ENCODE measurements at places on chromosomes 1 and 21.

DNA sequence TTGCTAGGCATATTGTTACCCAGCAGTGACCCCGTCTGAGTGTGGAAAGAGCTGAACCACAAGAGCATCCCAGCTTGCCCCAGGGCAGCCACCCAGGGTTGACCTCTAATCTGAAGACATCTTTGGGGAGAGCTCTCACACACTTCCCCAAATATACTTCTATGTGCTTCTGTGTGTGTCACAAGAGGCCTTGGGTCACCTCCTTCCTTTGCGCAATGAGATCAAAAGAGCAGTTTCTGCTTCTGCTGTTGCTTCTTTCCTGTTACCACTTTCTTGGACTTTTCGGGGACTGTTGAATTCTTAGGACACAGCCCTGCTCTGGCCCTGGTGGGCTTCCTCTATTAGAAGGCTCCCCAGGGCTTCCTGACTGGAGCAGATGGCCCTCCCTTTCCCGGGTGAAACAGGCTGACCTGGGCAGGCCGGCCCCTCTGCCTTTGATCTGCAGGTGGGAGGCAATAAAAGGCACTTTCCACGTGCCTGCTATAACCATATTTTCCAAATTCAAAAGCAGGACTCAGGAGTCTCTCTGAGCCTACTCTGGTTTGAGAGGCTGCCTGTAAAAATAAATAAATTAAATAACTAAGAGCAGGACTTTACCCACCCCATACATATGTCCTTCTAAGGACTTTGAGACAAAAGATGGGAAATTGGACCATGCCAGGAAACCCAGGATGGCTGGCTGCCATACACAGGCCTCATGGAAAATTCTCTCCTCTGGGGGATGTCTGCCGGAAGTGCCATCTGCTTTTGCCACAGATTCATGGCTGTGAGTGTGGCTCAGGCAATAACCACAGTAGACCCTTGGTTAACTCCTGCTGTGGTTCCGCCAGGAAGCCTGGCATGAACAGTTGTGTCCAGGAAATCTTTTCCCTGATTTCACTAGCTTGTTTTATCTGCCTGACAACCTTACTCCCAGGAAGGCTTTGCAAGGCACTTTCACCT lies 28.3 kb upstream of the RCSD1 start:
- DNase-seq, result no peak

DNA sequence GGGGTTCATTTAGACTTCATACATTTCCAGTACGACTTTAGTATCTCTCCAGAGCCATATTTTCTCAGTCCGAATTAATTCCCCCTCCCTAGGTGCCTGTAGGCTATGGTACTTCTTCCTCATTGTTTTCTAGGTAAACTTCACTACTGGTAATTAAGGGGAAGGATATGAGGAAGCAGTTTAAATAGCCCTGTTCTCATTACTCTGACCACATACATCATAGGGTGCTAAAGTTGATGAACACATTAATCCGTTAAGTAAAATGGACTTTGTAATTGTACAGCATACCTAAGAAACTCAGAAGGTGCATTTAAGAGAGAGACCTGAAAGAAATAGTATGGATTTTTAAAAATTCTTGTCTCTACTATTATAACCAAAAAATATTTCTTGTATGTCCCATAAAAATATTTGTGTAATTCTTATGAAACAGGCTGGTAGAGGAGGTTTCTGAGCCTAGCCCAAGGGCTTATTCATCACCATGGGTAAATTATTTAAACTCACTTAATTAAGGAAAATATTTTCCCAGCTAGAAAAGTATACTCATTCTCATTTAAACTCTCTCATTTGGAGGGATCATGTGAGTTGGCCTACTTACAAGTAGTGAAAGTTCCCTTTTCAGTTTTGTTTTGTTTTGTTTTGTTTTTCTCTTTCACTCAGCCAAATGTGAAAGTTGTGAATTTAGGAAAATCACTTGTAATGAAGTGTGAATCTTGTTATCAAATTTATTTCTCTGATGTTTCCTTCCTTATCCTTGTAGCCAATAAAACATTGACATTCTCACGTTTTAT lies 2.0 kb downstream of the PRMT6 start:
- DNase-seq, result no peak

DNA sequence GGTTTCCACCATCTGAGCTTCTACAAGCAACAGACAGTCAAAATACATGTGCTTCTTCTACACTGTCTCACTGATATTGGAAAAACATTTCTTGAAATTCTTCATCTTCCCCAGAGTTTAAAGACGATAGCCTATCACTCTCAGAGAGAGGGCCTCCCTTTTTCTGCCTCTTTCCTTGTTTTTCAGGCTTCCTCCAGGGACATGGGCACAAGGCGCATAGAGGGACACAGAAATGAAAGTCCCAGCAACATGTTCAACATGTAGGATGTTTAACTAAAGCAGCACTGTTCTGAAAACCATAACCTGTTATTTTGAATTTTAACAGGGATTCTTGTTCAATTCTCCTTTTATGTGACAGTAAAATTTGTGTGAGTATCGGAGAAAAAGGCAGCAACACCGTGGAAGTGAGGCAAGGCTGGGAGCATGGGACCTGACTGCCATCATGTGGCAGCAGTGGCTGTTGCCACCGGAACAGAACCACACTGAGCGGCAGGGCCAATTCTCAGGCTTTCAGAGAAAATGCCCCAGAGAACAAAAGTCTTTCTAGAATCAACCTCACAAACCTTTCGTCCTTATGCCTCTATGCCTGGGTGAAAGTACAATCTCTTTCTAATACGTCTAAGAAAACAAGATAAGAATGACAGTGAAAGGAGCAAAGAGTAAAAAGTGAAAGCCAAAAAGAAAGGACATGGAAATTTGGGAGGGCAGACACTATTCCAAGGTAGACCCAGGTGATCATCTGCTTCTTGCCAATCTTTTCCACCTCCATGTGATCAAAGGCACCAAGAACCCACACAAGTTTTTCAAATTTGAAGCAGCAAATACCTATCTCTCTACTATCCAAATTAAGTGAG lies 54.5 kb downstream of the PCNX2 start:
- DNase-seq, result no peak

DNA sequence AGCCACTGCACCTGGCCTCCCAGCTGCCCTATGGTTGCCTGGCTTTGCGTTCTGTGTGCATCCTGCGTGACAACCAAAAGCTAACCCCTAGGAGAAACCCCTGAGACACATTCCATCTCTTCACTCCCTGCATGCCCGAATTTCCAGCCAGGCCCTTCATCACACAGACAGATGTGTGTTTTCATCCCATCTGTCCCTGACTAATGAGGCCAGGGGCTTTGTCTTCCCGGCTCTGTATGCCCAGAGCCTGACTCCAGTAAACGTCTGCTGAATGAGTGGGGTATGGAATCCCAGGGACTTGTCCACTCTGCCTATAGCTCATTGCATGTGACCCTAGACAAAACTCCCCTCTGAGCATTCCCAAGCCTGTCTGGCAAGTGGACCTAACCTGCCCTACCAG lies 9.6 kb downstream of the ESPN start:
- no peak for DNase-seq

DNA sequence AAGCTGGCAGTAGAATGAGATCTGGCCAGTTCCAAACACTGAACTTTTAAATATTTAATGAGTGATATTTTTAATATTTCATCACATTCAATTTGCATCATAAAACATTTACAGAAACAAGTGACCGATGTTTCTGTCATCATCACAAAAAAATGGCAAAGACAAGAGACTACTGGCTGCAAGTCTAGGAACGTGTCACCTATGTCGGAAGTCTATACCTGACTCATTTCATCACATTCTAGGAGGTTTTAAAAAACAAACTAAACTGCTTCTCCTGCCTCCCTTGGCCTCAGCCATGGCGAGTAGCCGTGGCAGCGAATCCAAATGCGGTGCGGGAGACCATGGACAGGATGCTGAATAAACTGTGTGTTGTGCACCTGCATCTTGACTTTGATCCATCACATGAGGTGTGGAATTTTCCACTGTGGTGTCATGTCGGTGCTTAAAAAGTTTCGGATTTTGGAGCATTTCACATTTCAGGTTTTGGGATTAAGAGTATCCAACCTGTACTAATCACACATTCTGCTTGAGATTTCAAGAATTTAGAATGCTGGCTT lies 43.1 kb downstream of the CLSTN1 start:
- no peak for DNase-seq

DNA sequence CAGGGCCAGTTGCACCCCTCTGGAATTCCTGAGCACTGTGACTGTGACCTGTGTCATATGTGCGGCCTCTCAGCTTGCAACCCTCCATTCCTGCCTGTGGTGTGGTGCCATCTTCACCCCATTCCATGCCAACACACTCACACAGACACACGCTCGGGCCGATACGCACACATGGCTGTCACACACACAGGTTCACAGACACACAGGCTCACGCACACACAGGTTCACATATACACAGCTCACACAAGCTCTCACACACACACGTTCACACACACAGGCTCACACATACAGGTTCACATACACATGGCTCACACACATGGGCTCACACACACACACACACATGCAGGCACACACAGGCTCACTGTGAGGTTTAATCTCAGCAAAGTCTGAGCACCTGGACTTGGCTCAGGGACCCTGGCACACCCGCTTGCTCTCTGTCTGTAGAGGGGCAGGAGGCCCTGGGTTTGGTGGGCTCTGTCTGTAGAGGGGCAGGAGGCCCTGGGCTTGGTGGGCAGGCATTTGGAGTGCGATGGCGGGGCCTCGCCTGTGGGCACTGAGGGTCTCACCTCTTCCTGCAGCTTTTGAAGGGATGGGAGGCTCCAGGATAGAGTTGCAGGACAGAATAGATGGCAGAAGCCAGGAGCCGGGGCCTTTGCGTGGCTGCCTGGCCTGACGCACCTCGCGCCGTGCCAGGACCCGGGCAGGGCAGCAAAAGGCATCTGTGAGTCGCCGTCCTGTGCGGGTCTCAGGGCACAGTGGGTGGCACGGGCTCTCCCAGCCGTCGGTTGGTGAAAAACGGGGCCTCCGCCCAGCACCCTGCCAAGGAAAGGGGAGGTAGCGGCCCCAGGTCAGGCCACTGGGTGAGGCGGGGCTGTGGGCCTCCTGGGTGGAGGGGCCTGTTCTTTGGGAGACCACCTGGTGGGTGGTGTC lies 17.1 kb downstream of the COL18A1 start:
- DNase-seq, result no peak

GRCh38 chr1:109338091-109338490 lies 31.3 kb upstream of the MYBPHL start:
- no peak for DNase-seq

- no peak for DNase-seq
Observed at GRCh38 chr1:218480137-218480536, 135.0 kb downstream of the TGFB2 start.

- no peak for DNase-seq
Observed at GRCh38 chr1:223334156-223334555, 29.8 kb downstream of the SUSD4 start.

DNA sequence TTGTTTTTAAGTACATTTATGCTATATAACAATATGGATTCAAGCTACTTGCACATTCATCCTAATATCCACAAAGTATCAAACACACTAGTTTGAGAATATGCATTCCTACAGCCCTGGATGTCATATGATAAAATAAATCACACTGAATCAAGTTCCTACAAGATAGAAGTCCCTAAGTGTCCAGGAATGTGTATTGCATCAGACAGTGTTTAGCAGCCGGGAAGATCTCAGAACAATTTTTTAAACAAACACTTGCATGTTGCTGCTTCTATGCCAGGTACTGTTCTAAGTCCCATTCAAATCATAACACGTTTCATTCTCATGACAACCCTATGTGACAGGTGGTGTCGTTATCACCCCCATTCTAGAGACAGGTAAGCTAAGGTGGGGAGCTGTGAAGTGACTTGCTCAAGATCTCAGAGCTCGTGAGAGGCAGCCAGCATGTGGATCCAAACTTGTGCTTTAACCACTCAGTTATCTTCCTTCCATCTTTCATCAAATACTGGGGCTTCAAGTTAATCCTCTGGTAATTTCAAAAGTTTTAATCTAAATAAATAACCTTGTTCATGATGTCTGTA lies 68.3 kb upstream of the KIF26B start:
- no peak for DNase-seq

DNA sequence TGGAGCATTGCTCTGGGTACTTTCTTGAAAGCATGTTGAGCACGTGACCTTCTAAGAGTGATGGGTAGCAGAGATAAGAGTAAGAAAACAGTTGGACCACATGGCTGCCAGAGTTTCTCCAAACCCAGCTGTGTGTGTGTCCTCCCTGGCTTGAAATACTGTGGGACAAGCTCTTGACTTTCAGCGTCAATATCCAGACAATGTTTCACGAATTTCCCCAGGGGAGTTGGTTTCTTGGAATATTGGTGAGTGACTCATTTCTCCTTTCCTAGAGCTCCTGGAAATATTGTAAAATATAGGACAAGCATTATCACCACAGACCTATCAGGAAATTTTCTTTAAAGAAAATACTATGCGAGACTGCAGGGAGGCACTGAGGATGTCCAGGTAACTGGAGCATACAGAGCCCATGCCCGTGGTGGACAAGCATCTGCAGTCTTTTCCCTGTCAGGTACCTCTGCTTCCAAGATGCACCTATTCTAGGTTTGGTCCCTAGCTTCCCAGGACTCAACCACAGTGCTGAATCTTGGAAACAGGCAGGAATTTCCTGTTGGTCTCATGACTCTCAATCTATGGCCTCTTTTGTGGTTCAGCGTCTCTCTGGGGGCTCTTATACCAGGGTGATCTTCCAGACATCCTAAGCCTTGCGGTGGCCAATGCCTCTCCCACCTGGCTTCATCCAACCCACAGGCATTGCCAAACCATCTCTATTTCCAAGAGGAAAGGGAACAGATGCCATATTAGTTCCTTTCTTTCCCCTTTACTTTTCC lies 67.4 kb downstream of the KCNJ6 start:
- no peak for DNase-seq

DNA sequence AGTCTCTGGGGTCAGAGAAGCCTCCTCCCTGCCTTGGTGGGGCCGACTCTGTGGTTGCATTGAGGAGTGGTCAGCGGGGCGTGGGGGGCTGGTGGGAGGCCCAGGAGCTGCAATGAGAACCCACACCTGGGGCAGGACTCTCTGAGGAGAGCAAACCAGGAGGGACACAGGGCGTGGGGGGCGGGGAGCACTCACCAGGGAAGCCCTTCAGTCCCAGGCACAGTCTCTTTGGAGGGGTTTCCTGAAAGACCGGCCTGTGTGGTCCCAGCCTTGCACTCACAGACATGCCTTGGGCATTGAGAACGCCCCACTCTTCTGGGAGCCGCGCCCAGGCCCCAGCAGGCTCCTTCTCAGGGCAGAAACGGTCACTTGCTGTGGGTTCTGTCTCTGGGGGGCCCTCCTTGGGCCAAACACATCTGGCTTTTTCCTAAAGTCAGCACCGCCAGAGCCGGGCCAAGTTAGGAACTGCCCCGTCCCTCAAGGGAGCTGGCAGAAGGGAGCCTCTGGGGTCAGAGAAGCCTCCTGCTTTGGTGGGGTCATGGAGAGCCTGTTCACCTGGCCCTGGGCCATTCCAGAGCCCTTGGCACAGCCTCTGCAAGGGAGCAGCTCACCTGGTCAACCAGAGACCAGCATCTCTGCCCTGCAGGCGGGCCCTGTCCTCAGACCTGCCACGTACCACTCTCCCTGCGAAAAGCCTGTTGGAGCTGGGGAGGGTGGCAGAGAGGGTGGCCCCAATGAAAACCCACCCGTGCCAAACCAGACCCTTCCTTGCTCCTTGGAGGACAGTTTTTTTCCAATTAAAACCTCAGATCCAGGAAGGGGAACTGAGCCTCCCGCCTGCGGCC lies 59.9 kb upstream of the TTC34 start:
- no peak for DNase-seq

- no peak for DNase-seq
Observed at GRCh38 chr1:14184454-14184853, 414.0 kb upstream of the KAZN start.

All from hematopoietic multipotent progenitor cell (in vitro differentiated cells).